ENCODE measurements at places on chromosomes 5 and 9. TPM values are rescaled to one million over a fixed set of nuclear protein-coding genes. Genes with fewer than 3 reads are reported as not detected.

DNA sequence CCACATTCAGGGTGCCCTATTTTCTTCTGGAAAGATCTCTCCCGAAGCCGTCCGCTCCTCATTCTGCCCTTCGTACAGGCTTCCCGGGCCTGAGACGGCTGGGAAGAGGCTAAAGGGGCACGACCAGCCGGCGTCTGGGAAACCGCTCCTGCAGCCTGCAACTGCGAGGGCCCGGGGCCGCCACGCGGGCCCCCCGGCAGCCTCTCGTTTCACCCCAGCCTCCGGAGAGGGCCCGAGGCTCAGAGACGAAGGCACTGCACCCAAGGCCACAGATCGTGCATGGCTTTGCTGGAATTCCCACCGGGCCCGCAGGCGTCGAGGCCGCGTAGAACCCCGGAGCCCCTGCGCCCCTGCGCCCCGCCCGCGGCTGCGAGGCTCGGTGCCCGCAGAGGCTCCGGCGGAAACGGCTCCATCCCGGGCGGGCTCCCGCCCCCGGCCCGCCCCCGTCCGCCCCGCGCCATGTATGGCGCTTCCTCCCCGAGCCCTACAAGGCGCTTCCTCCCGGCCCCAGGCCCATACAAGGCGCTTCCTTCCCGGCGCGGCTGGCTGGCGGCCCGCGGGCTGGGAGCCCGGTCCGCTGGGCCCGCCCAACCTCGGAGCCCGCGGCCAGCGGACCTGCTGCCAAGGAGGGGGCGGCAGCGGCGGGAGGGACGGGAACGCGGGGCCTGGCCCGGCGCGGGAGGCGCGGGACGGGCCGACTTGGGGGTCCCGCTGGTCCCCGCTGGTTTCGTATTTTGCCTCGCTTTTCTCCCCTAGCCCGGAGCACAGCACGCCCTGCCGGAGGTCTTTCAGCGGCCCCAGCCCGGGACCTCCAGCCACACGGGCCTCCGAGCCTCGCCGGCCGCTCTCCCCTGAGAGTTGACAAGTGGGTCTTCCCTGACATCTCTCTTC is 26.6 kb downstream of the EGR1 start:
- peak; percentile 79 for DNase-seq

GRCh38 chr5:172453986-172454357 is 353 bp downstream of the SH3PXD2B start:
- DNase-seq: peak; percentile 42

GRCh38 chr5:151097061-151097460 is 16.2 kb upstream of the TNIP1 start:
- DNase-seq: no peak

DNA sequence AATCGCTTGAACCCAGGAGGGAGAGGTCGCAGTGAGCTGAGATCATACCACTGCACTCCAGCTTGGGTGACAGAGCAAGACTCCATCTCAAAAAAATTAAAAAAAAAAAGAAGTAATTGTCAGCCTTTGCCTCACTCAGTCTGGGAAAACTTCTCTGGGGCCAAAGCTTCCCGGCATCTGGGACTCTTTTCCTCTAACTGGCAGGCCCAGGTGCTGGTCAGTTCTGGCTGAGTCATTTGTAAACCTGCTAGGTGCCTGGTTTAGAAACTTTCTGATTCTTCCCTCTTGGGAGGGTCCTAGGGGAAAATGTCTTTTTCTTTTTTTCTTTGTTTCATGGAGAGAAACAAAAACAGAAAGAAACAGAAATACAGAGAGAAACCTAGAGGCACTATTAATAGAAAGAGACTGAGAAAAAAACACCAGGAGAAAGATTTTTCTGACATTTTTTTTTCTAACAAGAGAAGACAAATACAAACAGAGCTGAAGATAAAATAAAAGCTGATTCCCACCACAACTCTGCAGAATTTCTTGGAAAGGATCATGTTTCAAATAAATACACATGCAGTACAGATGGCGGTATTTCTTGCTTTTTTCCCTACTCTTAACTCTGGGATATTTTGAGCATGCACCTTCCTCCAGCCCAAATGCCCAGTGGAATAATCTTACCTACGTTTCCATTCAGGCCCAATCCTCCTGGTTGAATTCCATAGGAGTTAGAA is 22.1 kb upstream of the UBAP2 start:
- DNase-seq: peak; percentile 79

DNA sequence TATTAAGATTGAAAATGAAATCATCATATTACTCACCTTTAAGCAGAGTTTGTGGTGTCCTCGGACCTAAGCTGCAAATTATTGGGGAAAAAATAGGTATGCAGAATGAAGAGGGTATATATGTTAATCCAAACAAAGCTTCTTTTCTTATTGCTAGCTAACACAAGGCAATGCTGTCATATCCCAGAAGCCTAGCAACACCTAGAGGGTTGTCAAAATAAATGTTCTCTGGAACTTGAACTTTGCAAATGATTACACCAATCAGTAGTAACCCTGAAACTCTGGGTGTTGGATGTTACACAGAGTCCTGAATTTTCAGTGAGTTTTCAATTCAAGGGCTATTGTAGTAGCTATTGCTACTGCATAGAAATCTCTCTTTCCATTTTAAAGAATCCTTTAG is at the start of gene C6:
Gene C6 (minus strand): TSS at position 193 of the 400 bp plus-strand sequence. CDS start 10,302 bp downstream, outside the sequence.
- no peak for DNase-seq

DNA sequence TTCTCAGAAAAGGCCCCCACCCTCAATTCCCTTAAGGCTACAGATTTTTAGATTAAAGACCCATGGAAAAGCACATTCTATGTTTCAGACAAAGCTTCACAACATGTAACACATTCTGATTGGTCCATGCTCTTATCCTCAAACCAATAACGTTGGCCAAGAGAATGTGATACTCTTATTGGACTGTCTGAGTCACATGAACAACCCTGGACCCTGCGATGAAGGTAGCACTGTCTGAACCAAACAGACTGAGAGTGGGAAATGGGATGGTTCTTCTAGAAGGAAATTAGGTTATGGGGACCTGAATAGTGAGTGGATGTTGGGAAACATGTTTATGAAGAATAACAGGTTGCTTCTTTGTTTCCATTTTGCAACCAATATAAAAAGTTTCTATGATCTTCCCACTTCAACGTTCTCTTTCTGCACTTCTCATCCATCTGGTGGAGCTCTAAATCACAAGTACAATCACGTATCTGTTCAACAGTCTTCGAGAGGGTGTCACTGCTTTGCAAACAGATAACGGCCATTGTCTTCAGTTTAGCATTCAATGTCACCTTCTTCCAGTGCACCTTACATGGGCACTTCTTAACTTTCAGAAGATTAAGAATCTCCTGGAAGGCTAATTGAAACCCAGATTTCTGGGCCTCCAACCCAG is 81.6 kb downstream of the PTCH1 start:
- no peak for DNase-seq

DNA sequence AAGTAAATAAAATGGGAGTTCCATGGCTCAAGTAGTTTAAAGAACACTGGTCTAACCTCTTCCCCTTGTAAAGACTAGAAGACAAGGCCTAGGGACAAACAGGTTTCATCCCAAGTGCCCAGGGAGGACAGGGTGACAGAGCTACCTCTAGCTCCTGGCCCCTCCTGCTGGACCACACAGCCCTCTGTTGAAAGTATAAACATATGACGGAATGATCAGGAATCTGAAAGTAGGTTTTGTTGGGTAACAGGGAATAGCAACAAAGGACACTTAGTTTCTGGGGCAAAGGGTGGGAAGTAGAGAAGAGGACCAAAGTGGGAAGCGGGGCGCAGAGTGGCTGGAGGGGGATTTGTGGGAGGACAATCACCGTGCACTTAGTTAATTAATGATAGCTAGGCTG is 67.0 kb upstream of the DAB2IP start:
- DNase-seq: no peak

GRCh38 chr5:15737036-15737821 is 237.2 kb downstream of the FBXL7 start:
- peak; percentile 39 for DNase-seq

- no peak for DNase-seq
Observed at GRCh38 chr9:118418887-118419565, 714.8 kb downstream of the TLR4 start.

DNA sequence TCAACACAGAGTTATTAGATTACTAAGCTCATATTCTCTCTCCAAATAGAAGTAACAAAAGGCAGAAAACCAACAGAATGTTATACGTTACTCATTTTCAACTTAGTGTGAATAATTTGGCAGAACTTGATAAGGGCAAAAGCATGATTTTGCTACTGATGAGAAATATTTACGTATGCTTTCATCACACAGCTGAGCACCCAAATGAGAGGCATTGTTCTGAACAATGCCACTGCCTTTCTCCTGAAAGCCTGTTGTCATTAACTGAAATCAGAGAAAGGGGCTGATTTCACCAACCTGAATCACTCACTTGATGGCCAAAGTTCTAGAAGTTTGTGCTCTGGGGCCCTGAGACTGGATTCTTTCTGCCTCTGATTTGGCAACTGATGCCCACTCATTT is 367.5 kb upstream of the PTGER4 start:
- no peak for DNase-seq

GRCh38 chr9:3989915-3990314 is 310.0 kb downstream of the GLIS3 start:
- no peak for DNase-seq

DNA sequence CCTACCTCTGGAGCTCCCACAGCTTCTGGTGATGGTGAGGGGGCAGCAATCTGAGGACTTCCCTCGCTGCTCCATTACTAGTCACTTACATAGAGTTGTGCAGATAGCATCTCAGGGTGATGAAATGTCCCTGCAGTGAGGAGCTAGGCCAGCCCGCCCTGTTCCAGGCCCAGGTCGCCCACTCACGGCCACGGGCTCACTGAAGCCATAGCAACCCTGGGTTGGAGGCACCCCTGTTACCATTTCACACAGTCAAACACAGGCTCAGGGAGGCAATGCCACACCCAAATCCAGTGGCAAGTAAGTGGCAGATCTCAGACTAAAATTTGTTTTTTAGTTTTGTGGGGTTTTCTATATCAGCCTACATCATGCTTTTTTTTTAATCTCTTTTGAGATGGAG is 19.6 kb downstream of the SH2D3C start:
- DNase-seq: no peak

GRCh38 chr5:174581479-174581878 is 142.9 kb upstream of the MSX2 start:
- DNase-seq: no peak

DNA sequence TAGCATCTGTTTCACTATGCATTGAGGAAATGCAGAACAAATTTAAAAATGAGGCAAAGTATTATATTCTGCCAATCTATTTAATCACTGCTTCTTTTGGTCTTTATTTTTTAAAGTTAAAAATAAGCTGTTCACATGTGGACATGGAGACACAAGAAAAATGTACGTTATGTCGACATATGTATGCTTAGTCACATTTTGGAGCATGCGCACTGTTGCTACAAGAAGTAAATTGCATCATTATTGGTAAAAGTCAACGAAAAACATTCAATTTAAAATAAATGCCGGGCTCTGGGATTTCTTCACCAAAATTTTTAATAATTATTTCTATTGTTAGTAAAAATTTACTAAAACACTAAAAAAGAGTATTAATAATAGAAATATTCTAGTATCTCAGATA is 876.3 kb upstream of the CTNND2 start:
- DNase-seq: no peak

GRCh38 chr9:133359399-133360175 is 3.2 kb downstream of the SURF2 start:
- no peak for DNase-seq

- no peak for DNase-seq
Observed at GRCh38 chr9:36436909-36437308, 36.8 kb upstream of the RNF38 start.

DNA sequence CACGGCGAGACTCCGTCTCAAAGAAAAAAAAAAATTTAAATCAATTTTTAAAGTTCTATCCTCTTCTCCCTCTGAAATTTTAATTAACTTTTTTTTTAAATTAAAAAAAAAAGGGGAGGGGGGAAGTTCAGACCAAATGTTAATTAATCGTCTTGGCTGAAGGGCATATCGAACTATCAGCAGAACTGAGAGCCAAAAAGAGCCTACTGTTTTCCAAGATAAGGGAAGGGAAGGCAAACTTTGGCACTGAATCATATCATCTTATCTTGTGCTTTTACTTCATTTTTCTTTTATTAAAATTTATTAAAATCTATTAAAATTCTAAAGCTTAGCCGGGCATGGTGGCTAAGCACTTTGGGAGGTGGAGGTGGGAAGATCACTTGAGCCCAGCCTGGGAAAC is 45.9 kb upstream of the MTMR12 start:
- DNase-seq: no peak

GRCh38 chr5:120808606-120809005 is 344.5 kb downstream of the PRR16 start:
- no peak for DNase-seq

- no peak for DNase-seq
Observed at GRCh38 chr5:23084815-23085214, 231.7 kb upstream of the CDH12 start.

GRCh38 chr5:57684299-57684702 is 201.7 kb upstream of the ACTBL2 start:
- no peak for DNase-seq

PCDHGC4 gene
- total RNA-seq: 5.3 TPM

SLC1A1 gene
- 1.3 TPM for total RNA-seq

FOXD4L4 gene
- total RNA-seq: 0.20 TPM

ZNF622 gene
- 18.0 TPM for total RNA-seq

GLRA1 gene
- total RNA-seq: not detected

PCDHGB3 gene
- 4.3 TPM for total RNA-seq

TXNDC8 gene
- not detected for total RNA-seq

RASEF gene
- total RNA-seq: 4.9 TPM

CD72 gene
- 1.6 TPM for total RNA-seq

DEPDC1B gene
- 6.7 TPM for total RNA-seq

INSL6 gene
- total RNA-seq: not detected

CCNO gene
- total RNA-seq: 0.20 TPM

APBB3 gene
- total RNA-seq: 14.8 TPM

Data from skin of body (tissue), 3 donors.